ENCODE measurements at places on chromosomes 6 and 20.

- DNase-seq = no peak
Observed at GRCh38 chr6:18473755-18474154, 86.6 kb downstream of the RNF144B start.

GRCh38 chr6:127201321-127201720 is 65.3 kb upstream of the RNF146 start:
- no peak for DNase-seq

DNA sequence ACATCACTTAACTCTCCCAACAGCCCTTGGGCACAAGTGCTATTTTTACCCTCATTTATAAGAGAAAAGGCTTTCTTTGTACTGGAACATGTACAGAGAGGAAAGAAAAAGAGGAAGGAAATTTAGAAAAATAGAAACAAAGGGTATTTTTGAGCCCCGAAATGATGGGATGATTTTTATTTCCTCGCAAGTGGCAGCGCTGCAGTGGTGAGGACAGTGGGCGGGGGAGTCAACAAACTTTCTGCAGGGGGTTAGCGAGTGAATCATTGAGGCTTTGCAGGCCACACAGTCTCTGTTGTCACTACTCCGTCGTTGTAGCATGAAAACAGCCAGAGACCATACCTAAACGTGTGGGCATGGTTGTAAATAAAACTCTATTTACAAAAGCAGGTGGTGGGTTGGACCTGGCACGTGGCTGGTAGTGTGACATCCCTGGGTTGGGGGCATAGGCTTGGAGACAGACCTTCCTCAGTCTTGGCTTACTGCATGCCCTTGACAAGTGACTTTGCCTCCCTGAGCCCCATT is 25.5 kb upstream of the OCSTAMP start:
- no peak for DNase-seq

DNA sequence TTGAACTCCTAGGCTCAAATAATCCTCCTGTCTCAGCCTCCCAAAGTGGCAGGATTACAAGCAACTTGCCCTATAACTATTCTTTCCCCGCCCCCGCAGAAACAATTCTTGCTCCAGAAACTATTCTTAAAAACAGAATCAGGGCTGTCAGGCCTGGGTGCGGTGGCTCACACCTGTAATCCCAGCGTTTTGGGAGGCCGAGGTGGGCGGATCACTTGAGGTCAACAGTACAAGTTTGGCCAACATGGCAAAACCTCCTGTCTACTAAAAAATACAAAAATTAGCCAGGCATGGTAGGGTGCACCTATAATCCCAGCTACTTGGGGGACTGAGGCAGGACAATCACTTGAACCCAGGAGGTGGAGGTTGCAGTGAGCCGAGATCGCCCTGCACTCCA is 31.2 kb downstream of the SAMHD1 start:
- no peak for DNase-seq

- DNase-seq = no peak
Observed at GRCh38 chr6:103085801-103086200, 1692.3 kb downstream of the GRIK2 start.

DNA sequence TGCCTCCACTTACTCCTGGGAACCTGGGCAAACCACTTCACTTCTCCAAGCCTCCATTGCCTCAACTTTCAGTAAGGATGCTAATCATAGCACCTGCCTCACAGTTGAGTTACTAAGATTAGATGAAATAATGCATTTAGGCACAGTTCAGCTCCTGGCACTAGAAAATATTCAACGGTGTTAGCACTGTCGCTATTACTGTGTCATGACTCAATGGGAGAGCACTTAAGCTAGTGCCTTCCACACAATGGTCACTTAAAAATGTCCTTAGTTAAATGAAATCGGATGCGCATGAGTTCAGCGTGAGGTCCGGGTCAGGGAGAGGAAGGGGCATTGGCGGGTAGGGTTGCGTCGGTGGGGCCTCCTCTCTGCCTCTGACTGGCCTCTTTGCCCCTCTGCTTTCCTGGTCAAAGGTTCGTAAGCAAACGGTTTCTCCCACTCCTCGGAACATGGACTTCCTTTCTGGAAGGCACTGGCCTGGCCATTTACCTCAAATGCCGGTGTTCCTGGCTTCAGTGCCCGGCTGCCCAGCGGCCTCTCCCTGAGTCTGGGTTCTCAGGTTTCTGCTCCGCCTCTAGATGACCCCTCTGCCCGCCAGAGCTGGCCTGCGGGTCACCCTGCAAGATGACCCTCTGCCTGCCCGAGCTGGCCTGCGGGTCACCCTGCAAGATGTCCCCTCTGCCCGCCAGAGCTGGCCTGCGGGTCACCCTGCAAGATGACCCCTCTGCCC is 123.8 kb upstream of the QKI start:
- no peak for DNase-seq

- DNase-seq = no peak
Observed at GRCh38 chr6:14084388-14084787, 33.2 kb upstream of the CD83 start.

- no peak for DNase-seq
Observed at GRCh38 chr6:149881066-149881766, 16.7 kb downstream of the RAET1E start.

GRCh38 chr20:1474817-1475603 is 8.4 kb upstream of the NSFL1C start:
- DNase-seq = no peak

DNA sequence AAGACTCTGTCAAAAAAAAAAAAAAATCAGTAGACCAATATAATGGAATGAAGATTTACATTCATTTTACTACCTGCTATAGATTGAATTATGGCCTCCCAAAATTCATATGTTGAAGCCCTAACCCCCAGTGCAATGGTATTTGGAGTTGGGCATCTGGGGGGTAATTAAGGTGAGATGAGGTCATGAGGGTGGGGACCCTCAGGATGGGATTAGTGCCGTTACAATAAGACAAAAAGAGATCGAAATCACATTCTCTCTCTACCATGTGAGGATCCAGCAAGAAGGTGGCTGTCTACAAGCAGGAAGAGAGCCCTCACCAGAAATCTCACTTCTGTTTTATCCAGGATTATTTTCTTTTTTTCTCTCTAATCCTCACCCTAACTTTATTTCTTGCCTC is 100.6 kb upstream of the LOC128125822 start:
- no peak for DNase-seq

DNA sequence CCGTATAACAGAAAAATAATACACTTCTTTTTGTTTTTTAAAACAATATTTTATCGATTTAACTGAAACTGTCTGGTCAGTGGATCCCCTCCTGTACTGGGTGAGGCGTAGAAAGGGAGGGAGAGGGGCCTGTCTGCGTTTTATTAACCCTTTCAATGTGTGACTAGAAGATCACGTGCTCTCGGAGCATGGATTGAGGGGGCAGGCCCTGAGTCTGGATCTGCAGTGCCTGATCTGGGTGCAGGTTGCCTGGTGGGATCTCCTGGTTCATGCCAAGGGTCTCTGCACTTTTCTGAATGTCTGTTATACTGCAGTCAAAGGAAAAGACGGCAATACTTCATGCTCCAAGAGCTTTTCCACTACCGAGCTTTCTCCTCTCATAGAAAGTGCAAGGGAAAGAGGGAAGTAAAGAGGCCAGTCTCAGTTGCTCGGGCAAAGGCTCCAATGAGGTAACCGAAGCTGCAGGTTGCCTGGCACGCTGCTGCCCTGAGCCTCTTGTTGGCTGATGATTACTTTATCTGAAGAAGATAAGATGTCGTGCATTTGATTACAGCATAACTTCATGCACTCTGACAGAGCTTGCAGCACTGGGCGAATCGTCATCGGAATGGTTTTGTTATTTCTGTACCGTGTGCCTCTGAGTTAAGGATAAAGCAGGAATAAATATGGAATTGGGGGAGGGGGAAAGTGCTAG is 167.5 kb upstream of the PMEPA1 start:
- DNase-seq = no peak

GRCh38 chr6:57305107-57305506 is 12.3 kb upstream of the PRIM2 start:
- DNase-seq = no peak
